ENCODE measurements at places on chromosomes 2 and 18. TPM values are rescaled to one million over a fixed set of nuclear protein-coding genes. Genes with fewer than 3 reads are reported as not detected.

DNA sequence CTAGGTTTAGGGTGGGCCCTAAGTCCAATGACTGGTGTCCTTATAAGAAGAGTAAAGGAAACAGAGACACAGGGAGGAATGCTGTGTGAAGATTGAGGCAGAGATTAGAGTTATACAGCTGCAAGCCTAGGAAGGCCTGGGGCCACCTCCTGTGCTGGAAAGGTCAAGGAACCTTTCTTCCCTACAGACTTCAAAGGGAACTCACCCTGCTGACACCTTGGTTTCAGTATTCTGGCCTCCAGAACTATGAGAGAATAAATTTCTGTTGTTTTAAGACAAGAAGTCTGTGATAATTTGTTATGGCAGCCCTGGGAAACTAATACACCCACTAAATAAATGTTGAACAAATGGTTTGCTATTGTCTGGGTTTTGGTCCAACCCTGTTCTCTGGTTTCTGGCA, 102.3 kb upstream of the NEUROD1 start:
- no peak for DNase-seq

GRCh38 chr2:241460631-241461030, 47.8 kb downstream of the STK25 start:
- DNase-seq: no peak

GRCh38 chr2:42696987-42697386, 66.9 kb downstream of the OXER1 start:
- DNase-seq: no peak

The BCL11A gene
- 3.6 TPM for total RNA-seq

- no peak for DNase-seq
Measured at GRCh38 chr18:36636237-36636817, 192.5 kb downstream of the TPGS2 start.

DNA sequence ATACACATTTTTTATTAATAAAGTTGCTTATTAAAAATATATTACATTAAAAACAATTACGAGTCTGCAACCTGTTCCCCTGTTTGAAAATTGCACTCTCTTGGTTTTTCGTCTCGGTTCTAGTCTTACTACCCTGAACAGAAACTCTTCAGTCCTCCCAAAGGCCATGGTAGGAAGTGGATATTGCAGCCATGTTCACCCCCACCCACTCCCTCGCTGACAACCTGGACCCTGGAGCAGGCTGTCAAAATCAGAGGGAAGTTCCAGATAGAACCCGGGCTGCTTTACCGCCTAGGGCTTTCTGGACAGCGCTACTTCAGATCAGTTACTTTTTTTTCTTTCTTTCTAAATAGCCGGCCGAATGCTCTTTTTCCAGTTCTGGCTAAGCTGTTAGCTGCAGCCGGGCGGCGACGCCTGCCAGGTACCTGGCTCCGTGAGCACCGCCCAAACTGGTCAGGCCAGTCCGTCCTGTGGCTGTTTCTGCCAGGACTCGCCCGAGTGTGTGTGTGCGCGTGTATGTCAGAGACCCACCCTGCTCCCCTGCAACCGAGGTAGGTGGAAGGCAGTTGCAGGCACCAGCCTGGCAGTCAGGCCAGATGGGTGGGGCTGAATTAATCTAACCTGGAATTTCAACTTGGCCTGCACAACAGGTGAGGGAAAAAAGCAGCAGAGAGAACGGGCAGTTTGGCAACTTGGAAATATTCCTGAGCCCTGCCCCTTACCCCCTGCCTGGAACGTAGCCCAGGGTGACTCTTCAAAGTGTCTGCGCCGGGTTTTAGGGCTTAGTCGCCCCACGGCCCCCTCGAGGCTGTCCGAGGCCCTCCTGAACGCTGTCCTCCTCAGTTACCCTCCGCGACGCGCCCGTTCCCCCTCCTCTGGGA, 1.1 kb upstream of the TET3 start:
- DNase-seq: no peak

DNA sequence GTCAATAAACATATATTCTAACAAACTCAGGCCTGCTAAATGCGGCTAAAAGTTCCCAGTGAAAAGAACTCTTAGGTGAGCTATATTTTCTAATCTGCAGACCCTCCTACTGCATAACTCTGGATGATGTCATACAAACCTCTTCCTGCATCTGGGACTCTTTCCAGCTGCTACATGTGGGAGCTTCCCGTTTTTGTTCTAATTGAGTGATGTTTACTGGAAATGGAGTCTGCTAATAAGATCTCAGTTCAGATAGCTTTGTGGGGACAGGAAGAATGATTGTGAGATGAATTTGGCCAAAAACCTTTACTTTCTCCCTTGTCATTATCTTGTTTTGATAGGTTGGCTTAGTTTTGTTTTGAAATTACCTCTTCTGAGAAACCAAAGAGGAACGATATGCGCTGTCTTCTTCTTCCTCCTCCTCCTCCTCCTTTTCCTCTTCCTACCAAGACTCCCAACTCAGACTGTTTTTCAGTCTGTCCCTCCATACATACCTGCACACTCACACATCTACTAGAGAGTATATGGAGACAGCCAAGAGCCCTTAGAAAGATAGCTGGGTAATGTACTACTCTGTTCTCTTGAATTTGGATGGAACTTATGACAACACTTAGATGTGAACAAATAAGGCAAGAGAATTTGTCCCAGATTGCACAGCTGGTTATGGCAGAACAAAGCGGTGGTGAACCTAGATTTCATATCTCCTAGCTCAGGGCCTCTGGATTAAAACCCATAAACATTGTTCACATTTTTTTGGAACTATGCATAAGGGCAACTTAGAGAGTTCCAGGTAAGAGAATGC, 39.8 kb upstream of the AAK1 start:
- DNase-seq: no peak

DNA sequence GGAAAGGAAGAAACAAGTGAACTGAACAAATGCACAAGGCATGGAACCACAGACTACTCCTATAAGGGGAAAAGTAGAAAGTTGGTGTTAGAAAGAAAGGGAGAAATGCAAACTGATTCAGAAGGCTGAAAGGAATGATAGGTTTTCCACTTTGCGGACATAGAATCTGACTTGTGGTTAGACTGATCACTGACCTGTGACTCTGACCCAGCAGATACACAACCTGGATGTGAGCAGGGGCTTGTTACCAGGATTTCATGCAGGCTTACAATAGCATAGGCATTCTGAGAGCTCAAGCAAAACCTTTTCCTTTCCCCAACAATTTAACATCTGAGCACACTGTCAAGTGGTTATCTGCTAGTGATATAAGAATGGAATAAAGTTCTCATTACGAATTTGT, 237.0 kb upstream of the CDH20 start:
- DNase-seq: no peak

The RNF181 gene
- 51.3 TPM for total RNA-seq

DNA sequence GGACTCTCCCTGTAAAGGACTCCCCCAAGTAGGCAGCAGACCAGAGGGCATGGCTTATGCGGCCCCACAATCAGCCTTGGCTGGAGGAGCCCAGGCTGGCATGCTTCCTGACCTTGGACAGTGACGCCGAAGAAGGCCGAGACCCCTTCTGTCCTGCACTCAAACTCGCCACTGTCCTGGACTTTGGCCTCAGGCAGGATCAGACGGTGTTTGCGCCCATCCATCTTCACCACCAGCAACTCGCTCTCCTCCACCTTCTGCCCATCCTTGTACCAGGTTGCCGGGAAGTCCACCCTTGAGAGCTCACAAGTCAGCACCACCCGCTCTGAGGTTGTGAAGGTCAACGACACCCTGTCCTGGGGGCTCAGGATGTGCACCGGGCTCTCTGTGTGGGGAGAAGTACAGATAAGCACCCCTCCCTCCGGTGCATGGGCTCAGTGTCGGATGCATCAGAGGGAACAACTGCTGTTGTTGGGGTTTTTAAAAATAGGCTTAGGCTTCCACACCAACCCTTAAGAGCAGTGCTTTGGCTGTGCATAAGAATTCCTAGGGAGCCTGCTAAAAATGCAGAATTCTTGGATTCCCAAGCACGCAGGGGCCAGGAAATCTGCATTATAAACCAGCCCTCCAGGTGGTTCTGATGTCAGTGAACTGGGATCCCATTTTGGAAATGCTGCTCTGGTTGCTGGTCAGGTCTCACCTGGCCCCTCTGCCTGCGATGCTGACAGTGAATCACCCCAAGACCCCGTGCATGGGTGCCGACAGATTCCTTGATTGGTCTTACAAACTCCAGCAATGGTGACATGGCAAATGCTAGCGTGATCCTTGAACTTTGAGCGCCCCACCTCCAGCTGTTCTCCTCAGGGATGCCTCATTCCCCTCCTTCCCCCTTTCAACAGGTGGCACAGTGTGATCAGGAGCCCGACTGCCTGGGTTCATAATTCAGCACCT, 5.9 kb downstream of the OBSL1 start:
- DNase-seq: no peak

GRCh38 chr2:28084564-28084963, 194.0 kb downstream of the BABAM2 start:
- DNase-seq: no peak

Measured in T-cell (primary cell).